ENCODE measurements at places on chromosomes 12 and 14. TPM values are rescaled to one million over a fixed set of nuclear protein-coding genes. Genes with fewer than 3 reads are reported as not detected.

DNA sequence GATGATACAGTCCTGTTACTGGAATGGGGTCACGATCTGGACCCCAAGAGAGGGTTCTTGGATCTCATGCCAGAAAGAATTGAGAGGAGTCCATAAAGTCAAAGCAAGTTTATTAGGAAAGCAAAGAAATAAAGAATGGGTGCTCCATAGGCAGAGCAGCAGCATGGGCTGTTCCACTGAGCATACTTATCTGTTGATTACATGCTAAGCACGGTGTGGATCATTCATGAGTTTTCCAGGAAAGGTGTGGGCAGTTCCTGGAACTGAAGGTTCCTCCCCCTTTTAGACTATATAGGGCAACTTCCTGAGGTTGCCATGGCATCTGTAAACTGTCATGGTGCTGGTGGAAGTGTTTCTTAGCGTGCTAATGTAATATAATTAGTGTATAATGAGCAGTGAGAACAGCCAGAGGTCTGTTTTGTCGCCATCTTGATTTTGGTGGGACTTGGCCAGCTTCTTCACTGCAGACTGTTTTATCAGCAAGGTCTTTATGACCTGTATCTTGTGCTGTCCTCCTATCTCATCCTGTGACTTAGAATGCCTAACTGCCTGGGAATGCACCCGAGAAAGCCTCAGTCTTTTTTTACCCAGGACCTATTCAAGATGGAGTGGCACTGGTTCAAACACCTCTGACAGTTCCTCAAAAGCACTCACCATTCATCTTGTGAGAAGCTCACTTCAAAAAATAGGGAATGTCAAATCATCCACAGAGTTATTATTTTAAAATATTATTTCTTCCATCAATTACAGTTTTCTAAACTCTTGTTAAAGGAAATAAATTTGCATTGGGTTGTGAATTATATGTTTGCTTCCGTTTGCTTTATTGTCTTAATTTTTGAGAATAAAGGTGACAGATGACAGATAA, 1358.8 kb upstream of the TMEM132C start:
- no peak for DNase-seq

- peak; percentile 87 for DNase-seq
These were observed 5.4 kb downstream of the PSMD9 start for GRCh38 chr12:121893961-121894460.

DNA sequence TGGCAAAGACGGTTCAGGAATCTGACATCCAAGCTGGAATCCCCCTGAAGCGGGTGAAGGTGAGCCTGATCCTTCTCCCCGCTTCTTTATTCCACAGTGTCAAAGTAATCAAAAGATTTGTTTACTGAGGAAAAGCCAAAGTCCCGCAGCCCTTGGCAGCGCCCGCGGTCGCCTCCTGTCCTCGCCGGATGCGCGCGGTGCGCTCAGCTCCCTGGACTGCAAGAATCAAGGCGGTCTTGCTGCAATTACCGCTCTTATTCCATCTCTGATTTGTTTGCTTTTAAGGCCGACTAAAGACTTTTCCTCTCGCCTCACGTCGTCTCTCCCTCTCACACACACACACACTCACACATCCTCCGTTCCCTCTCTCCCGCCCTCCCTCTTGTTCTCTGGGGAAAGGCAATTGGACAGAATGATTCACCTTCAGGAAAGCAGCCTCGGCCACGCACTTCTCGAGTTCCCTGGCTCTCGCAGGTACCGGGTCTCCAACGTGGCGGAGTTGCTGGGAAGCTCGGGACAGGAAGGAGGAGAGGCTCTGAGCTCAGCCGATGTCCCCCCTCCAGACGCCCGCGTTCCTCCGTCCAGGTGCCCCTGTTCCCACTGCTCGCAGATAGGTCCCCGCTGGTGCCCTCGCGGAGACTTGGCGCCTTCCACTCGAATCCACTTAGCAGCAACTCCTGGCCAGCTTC, 68.6 kb upstream of the USP15 start:
- DNase-seq: peak; percentile 78

DNA sequence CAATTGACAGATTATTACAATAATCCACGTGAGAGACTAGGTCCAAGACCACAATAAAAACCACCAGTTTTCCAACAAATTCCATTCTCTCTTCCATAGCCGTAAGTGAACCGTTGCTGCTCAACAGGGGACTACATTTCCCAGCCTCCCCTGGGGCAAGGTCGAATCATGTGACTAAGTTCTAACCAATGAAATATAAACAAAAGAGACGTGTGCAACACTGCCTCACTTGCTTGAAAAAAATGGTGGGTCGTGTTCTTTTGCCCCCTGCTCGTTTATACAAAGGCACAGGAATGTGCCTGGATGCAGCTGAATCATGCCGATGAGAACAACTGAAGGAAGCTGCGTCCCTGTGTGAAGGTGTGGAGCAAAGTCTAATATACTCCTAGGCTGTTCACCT, 51.1 kb downstream of the HSPB8 start:
- peak; percentile 94 for DNase-seq

DNA sequence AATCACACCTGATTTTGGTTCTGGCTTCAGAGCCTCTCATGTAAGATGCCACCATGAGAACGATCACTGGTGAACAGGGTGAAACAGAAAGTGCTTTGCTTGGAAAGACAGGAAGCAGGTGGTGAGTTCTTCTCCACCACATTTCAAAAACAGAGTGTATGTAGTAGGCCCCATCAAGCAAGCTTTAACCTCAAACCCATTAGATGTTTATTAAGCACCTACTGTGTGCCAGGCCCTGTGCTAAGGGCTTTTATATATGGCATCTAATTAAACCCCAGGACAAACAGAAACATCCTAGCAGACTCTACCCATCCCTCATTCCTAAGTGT, 47.8 kb upstream of the MED13L start:
- DNase-seq: no peak

DNA sequence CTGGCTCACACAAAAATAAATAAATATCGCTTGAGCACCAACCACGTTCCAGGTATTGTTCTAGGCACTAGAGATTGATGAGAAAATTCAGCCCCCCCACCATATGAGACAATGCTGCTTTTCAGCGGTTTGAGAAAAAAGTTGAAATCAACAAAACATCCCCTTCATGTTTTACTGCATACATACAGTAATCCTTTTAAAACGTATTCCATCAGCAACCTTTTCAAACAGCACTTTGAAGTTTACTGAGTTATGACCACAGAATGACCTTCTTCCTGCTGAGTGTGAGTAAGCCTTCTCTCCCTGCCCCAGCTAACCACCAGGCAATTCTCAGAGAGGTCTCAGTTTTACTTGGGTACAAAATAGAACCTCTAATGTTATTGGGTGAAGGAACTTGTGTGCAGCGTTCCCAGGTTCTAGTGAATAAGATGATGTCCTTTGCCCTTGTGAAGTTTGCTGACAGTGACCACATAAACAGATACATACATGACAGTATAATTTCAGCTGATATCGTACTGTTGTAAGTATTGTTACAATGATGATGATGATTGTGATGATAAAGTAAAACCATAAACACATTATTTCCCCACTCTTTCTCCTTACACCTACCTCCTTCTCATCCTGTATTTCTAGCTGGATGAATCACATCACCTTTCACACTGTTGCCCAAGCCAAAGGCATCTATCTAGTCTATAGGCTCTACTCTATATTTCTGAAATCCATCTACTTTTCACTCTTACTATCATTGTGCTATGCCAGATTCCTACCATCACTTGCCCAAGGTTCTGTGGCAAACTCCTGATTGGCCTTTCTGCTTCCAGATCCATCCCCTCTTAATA, 124.4 kb upstream of the KRR1 start:
- no peak for DNase-seq

GRCh38 chr14:76500011-76500410, 124.1 kb downstream of the ESRRB start:
- peak; percentile 55 for DNase-seq

- DNase-seq: no peak
These were observed 14.2 kb downstream of the FRS2 start for GRCh38 chr12:69484428-69484827.

DNA sequence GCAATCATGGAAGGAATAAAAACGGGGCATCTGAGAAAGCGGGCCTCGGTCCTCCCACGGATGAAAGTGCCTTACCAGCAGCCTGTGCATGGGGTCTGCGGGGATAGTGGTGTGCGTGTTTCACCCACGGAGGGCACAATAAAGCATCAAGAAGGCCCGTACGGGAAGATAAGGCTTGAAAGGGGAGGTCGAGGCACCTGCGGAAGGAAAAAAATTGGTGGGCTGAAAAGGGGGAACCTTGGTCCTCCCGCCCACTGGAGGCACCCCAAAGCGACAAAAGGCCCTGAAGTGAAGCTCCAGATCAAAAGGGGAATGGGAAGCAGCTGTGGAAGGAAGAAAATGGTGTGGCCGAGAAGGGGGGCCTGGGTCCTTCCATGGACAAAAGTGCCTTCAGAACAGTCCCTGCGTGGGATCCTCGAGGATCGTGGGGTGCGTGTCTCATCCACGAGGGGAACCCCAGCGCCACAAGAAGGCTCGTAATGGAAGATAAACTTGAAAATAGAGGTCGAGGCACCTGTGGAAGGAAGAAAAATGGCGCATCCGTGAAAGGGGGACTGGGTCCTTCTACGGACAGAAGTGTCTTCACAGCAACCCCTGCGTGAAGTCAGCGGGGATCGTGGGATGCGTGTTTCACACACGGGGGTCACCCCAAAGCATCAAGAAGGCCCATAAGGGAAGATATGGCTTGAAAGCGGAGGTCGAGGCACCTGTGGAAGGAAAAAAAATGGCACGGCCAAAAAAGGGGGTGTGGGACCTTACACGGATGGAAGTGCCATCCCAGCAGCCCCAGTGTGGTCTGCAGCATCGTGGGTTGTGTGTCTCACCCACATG, 276.9 kb downstream of the ALG10 start:
- no peak for DNase-seq

GRCh38 chr12:128021561-128021960, 245.4 kb upstream of the TMEM132C start:
- DNase-seq: no peak

The PRH1 gene
- 14.6 TPM for total RNA-seq

The HEBP1 gene
- 28.7 TPM for total RNA-seq

- DNase-seq: no peak
These were observed 103.5 kb downstream of the CACNA1C start for GRCh38 chr12:2156333-2156732.

GRCh38 chr12:4719821-4720636, at the start of gene GALNT8:
GALNT8 (plus strand) TSS chr12:4720400; CDS start chr12:4720678, 278 bp downstream.
- DNase-seq: peak; percentile 67

The SERPINA12 gene
- not detected for total RNA-seq

- DNase-seq: no peak
These were observed 918 bp downstream of the RNASE1 start for GRCh38 chr14:20801726-20802125.

GRCh38 chr14:82075566-82075965, 541.9 kb upstream of the SEL1L start:
- peak; percentile 91 for DNase-seq

DNA sequence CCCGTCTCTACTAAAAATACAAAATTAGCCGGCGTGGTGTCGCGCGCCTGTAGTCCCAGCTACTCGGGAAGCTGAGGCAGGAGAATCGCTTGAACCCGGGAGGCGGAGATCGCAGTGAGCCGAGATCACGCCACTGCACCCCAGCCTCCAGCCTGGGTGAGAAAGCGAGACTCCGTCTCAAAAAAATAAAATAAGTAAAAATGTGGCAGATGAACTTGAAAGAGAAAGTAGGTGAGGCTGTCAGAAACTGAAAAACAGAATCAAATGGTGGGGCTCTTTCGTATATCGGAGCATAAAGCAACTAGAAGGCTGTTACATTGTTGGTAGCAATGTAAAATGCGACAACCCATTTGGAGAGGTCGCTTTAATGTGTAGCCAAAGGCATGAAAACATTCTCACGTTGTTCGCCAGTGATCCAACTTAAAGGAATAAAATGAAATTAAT, 767 bp upstream of the CCNT1 start:
- DNase-seq: no peak
